ENCODE measurements at places on chromosomes 4 and X.
A peak's percentile ranks its signal among the peaks of the same experiment; 100 is the strongest.

DNA sequence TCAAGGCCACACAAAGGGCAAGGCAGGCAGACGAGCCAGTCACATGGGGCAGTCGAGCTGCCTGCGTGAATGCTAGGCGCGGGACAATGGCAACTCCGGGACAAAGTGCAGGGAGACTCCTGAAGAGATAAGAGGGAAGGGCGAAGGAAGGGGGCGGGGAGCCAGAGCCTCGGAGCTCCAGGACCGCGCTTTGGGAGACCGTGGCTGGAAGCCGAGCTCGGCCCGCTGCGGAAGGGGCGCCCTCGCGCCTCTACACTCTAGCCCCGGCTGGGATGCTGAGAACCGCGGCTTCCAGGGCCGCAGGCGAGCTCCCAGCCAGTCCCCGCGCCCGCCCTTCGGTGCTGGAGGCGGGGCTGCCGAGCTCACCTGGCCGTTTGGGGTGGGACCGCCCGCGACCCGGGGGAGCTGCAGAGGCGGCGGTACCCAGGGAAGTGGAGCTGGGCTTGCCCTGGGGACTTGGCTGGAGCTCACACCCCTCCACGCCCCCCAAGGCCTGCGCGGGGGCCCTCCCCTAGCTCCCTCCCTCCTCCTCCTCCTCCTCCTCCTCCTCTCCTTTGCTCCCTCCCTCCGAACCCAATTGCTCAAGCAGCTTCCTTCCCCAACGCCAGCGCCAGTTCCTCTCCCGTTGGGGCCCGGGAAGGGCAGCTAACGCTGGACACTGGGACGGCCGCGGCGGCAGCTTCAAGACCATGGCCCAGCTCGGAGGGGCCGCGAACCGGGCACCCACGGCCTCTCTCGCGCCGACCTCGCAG lies at the start of gene SOWAHD:
SOWAHD (plus strand) TSS at position 610 of the 752 bp plus-strand sequence; CDS start at position 690, 80 bp downstream.
- no peak for DNase-seq

DNA sequence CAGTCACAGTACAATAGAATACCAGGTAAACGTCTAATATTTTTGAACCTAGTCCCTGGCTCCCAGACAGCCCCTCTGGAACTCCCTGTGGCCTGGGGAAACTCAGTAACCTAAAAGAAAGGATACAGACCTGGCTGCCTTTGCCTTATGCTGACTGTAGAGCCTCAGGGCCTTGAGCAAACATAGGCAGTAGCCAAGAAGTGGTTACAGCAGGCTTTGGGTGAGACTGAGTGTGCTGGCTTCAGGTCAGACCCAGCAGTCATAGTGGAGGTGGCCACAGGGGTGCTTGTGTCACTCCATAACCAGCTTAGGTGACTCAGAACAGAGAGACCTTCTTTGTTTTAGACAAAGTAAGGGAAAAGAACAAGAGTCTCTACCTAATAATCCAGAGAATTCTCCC lies 141.8 kb upstream of the PRDX4 start:
- no peak for DNase-seq

DNA sequence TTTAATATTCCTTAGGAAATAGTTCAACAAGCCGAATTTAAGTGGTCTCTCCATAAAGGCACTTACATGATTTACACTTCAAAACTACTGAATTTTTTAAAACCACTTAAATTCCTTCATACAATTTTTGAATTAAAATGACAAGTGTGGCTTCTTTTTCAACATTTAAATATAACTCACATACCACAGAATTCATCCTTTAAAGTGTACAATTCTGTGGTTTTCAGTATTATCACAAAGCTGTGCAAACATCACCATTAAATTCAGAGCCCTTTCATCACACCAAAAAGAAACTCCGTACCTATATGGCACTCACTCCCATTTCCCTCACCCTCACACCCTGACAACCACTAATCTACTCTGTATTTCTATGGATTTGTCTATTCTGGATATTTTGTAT lies 200.9 kb upstream of the MAB21L2 start:
- DNase-seq, result no peak

GRCh38 chr4:41199788-41200187 lies 14.6 kb downstream of the APBB2 start:
- DNase-seq, result no peak

- no peak for DNase-seq
These were observed 11.1 kb downstream of the ANXA3 start for GRCh38 chr4:78562687-78563086.

GRCh38 chrX:72461766-72462165 lies 110.9 kb downstream of the HDAC8 start:
- DNase-seq, result no peak

DNA sequence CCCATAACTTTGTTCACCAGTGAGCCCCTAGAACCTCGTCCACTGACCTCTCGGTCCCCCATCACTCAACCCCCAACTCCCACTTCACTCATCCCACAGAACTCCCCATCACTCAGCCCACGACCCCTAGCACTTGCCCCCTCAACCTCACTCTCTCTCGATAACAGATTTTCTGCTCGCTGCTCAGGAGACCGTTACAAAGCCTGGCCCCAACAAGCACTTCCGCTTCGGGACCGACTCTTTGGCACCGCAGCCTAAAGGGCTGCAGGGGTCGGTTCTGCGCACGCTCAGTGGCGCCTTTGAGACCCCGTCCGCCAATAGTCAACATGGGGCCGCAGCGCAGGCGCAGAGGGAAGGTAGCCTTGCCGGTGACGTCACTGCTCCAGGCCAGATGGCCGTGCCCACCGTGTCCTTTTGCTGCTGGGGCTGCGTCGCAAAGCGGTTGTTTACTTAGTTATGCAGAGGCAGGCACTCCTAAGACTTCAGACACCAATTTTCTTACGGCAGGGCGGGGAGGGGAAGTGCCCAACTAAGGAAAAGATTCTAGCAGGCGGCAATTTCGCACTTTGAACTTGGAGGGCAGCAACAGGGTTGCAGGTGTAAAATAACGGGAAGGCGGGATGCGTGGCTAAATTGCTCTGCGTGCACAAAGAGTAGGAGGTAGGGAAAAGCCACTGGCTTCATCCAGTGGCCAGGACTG lies at the start of gene ZNF182:
ZNF182 (minus strand) TSS at position 232 of the 700 bp plus-strand sequence. CDS start 1,380 bp downstream, outside the sequence.
- DNase-seq, result peak; percentile 85

- DNase-seq, result no peak
These were observed 2.1 kb upstream of the NSG1 start for GRCh38 chr4:4384837-4385236.

DNA sequence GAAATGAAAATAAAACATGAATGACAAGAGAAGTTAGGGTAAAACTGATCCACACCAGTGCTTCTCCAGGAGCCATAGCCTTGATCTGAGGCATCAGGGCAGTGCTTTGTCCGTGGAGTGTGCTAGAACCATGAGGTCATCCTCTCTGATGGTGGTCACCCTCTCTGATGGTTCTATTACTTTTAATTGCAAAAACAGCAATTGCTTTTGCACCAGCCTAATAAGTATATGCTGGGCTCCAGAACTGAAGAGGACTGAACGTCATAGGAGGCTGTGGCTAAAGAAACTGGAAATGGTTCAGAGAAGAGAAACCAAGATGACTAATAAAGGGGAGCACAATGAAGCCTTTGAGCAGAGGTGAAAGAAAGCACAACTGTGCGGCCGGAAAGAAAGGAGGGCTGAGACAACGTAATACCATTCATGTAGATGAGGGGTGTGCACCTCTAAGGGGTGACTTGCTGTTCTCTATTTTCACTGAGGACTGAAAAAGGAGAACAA lies 17.0 kb upstream of the TMEM154 start:
- peak; percentile 96 for DNase-seq

- DNase-seq, result peak; percentile 79
These were observed 57.5 kb downstream of the PCDH18 start for GRCh38 chr4:137474711-137475301.

GRCh38 chr4:20506827-20507226 lies 193.4 kb upstream of the PACRGL start:
- peak; percentile 67 for DNase-seq

DNA sequence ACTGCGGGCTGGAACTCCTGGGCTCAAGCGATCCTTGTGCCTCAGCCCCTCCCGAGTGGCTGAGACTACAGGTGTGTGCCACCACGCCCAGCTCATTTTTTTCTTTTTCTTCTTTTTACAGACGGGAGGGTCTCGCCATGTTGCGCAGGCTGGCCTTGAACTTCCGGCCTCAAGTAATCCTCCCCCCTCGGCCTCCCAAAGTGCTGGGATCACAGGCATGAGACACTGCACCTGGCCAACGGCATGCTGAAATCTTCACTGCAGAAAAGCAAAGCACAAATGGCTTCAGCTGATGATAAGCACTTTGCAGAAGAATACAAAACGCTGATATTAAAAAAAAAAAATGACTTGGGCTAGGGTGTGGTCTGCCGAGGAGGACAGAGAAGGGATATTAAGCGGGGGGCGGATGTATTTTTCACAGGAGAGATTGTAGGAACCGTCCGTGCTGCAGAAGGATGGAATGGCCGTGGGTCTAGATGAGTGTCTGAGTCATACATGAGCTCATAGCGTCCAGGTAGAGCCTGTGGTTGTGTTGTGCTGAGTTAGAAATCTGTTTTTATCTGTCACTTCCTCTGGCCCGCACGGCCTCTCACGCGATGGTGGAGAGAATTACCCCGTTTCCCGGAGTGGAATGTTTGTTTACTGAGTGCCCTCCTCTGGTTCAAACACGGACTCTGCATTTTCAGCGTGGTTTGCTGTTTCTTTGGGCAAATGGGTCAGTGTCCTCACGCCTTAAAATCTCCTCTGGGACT lies 8.5 kb upstream of the AKAP17A start:
- DNase-seq, result no peak

DNA sequence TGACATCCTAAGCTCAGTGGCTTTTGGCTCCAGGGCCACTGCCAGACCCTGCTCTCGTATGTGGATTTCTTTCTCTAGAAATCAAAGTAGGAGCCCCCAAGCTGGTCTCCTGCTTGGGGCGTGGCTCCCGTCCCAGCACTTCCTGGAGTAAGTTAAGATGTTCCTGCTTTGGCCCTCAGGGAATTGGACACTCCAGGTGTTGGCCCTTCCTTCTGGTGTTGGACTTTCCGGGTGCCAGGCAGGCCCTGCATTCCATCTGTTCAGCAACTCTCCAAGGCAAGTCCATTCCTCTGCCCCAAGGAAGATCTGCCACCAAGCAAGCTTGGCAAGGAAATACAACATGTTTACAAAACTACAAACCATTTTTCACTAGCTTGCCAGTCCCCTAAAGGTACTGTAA lies 22.1 kb upstream of the GPC4 start:
- DNase-seq, result no peak

DNA sequence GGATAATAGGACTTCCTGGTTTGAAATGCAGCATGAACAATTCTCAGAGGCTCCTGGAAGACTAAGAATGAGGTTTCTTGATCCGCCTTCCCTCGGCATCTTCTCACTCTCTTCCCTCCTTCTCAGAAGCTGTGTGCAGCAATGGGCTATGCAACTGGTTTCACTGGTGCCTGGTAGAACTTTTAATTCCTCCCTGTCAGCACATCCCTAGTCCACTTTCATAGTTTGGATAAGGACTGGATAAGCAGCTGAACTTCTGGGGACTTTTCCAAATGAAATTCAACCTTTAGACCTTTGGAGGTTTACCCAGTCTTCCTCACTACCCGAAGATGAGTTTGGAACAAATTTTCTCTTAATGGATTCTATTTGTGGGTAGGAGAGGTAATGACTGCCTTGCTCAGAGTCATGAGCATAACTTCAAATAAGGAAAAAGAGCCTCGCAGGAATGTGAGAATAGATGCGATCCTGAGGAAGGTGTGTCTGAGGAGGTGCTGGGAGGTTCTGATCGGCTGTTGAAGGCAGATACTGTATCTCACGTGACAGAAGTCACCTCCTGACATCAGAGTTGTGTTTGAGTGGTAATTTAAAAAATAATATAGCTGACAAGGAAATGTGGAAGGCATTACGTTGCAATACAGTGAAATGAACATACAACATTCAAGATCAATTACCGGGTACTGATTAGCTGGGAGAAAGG lies 56.0 kb upstream of the HAND2 start:
- DNase-seq, result no peak

DNA sequence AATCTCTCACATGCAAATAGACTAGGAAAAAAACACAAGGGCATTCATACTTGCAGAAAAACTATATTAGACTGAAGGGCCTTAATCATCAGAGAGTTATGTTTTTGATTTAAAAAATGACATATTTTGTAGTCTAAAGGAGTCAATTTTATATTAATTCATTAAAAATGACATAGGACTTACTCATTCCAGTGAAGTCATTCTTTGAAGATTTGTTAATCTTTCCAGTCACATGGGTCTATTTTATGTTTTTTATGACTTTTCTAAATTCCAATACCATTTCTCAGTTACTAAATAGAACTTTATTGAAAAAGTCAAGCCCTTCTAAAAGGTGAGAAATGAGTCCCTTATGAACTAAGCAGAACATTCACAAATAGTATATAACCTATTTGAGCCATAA lies 743.8 kb upstream of the INTU start:
- DNase-seq, result peak; percentile 53

DNA sequence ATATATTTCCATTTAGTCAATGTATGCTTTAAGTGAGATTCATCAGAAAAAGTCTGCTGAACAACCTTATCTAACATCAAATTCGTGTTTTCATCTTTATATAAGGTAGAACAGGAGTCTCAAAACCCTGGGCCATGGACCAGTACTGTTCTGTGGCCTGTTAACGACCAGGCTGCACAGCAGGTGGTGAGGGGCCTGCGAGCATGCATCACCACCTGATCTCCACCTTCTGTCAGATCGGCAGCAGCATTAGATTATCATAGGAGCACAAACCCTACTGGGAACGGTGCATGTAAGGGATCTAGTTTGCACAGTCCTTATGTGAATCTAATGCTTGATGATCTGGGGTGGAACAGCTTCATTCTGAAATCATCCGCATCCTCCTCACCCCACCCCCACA lies 3.2 kb downstream of the CTSO start:
- no peak for DNase-seq

DNA sequence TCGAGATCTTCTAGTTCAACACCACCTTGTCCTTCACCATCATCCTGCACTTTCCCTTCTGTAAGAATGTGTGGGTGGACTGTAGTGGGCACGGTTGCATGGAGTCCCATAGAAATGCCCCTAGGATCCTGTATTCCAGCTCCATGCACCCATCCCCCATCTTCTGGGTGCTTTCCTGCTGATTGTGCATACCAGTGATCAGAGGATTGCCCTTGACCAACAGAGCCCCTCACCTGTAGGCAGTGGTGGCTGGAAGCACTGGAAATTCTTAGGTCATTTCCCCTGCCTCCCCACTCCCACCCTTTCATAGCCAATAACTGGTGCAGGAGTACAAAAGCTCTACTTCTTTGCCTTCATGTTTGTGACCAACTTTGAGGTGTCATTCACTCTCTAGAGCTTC lies 213.4 kb upstream of the ARSJ start:
- no peak for DNase-seq

- DNase-seq, result no peak
These were observed 35.7 kb downstream of the NHS start for GRCh38 chrX:17410651-17411050.

Measured in astrocyte of the spinal cord (primary cell).